Kasumi-1 (cell line): ENCODE measurements at places on chromosomes 13 and 19.
A peak's percentile ranks its signal among the peaks of the same experiment; 100 is the strongest.

DNA sequence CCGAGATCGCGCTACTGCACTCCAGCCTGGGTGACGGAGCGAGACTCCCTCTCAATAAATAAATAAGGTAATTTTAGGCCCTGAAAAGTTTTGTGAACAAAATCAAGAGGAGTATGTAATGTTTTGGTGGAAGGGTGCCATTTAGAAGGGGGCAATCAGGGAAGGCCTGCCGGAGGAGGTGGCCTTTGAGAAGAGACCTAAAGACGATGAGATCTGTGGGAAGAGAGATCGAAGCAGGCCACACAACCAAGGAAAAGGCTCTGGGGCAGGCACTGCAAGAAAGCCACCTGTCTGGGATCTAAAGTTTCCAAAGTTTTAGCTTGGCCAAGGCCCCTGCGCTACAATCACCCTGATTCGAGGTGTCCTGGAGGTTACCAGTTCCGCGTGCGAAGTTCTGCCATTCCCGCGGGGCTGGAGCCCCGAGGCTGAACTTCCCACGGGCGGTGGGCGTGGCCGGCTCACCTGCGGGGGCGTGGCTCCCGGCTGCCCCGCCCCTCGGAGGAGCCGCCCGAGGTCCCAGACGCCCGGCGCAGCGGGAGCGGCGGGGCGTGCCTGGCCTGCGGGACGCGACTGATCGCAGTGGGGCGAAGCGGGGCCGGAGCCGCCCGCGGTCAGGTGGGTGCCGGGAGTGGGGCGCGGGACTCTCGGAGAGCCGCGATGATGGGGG lies at the start of gene KLC3:
Gene KLC3 (plus strand): TSS at position 519 of the 667 bp plus-strand sequence. CDS start 4,792 bp downstream, outside the sequence.
- no peak for DNase-seq

GRCh38 chr19:32773126-32773525 lies 53.6 kb downstream of the TDRD12 start:
- DNase-seq, result no peak

DNA sequence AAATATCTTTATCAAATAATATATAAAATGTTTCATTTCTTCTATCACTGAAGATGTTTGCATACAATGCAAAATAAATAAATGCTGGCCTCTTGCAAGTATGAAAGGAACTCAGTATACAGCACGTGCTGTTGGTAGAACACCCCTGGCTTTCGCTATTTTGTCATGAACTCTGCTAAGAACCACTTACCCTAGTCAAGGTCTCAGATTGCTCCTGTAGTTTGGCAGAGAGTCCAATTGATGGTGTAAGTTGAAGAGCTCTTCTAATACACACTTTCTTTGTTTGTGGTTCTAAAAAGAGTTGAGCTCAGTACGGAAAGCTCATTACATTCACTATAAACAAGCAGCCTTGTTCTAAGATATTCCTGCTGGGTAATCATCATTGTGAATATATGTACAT lies 1258.9 kb downstream of the EFNB2 start:
- no peak for DNase-seq

- DNase-seq, result peak; percentile 49
Measured at GRCh38 chr13:32669030-32669646, 82.9 kb downstream of the PDS5B start.

DNA sequence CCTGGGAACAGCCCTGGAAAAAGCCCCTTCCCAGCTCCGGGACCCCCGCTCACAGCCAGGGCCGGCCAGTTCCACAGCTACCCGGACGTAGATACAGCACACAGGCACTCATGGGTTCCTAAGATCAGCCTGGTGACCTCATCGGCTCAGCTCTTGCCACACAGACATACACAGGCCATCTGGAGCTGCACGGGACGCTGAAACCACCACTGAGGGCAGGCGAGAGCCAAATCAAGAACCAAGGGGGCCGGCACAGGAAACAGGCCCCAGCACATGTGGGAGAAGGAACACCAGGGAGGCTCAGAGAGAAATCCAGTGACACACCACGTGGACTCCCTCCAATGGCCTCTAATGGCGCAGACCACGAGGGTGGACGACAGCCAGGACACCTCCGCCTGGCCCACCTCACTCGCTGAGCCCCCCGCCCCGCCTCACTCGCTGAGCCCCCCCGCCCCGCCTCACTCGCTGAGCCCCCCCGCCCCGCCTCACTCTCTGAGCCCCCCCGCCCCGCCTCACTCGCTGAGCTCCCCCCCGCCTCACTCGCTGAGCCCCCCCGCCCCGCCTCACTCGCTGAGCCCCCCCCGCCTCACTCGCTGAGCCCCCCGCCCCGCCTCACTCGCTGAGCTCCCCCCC lies 69.7 kb upstream of the C13orf46 start:
- DNase-seq, result peak; percentile 98

GRCh38 chr13:77966671-77967070 lies 48.0 kb upstream of the EDNRB start:
- no peak for DNase-seq

- no peak for DNase-seq
Measured at GRCh38 chr19:34576292-34576691, 94.7 kb downstream of the WTIP start.

GRCh38 chr13:97566907-97567306 lies 132.9 kb downstream of the RAP2A start:
- DNase-seq, result no peak
